Spinal cord (tissue), 10 donors: ENCODE measurements at places on chromosomes 3 and 15. TPM values are rescaled to one million over a fixed set of nuclear protein-coding genes. Genes with fewer than 3 reads are reported as not detected.

The ANKRD34C gene
- total RNA-seq: 0.28 TPM

DNA sequence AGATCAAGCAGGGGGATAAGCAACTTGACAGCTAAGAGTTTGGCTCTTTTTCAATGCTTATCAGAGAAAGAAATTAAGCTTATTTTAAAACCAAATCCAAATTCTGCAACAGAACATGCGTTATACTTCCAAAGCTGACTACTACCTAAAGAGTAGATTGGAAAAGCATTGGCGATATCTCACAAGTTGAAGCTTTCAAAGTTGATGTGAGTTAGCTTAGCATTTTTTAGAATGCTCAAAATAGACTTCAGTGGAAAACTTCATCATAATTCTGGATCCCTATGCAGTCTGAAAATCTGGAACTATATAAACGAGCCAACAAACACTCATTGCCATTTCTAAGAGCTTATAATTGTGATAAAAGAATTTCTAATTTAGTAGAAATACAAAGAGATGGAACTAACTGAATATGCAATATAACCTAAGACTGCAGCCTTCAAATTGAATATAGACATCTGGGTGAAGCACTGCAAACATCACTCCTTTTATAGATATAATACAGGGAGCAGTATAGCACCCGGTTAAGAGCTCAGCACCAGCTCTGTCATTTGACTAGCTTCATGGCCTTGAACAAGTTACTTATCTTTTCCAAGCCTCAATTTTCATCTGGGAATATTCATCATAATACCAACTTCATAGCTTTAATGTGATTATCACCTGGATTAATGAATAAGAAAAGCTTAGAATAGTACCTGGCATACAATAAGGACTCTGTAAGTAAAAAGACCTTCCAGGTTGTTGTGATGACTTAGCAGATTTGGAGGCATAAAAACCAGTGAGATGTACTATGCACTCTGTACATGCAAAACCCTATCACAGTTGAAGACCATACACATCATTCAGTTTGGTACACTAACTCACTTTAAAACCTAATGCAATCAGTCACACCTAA lies 242.7 kb upstream of the TTC14 start:
- peak; percentile 81 for DNase-seq

GRCh38 chr3:31011380-31011779 lies 116.9 kb upstream of the GADL1 start:
- no peak for DNase-seq

The MESD gene
- 36.3 TPM for total RNA-seq

- DNase-seq: no peak
Measured at GRCh38 chr15:38028869-38029268, 94.4 kb downstream of the TMCO5A start.

GRCh38 chr3:100518983-100519382 lies 26.6 kb downstream of the TMEM45A start:
- DNase-seq: no peak

The ROPN1 gene
- not detected for total RNA-seq

DNA sequence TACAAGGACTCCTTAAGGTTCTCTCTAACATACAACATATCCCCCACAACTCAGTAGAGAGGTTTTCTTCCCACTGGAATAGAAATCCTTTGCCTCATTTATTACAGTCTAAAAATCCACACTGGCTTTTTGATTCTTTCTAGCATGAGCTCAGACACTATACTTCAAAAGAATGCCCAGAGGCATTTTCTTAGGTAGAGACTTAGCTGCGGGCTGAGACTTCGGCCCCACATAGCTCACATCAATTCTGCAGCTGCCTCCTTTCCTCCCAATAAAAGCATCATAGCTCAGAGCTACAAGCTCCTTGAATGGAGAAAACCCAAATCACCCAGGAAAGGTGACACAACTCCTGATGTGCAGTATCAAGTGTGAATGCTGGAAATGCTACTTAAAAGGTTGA lies 52.4 kb downstream of the AAGAB start:
- peak; percentile 34 for DNase-seq

DNA sequence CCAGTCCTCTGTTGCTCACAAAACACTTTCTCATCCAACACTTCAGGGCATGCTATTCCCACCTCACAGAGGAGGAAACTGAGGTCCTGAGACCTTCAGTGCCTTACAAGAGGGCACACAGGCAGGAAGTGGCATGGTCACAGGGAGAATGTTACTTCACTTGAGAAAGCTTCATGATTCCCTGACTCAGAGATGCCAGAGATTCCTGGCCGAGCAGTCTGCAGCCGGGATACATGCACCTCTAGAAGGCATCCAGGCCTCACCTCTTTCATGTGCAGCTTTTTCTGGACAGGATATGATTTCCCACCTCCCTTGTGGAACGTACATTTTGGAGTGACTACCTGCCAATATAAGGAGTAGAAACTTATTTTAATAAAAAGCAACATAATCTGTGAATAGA lies 2.8 kb upstream of the SST start:
- DNase-seq: no peak

DNA sequence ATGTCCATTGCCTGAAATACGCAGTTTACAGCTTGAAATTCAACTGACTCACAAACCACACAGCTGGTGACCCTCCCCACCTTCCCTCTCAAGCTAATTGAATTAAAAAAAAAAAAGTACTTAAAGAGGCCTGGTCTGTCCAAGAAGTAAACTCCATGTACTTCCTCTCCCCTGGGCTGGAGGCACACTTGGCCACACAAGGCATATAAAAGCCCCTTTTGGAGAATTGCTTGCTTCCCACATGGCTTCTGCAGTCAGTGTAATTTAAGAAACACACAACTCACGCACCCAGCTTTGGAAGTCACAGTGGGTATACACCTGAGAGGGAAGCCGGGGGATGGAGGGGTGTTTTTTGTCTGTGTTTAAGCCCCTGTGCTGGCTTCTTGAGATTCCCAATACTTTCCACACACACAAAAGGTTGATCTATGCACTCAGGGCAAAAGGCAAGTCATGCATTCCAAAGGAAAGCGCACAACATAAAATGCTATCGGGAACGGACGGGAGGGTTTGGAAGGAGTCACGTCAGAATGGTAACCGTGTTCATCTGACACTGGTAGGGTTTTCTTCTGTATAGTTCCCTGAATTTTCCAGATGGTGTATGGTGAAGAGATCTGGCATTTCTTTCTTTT lies 106.6 kb upstream of the ALDH1A3 start:
- no peak for DNase-seq

GRCh38 chr3:180888992-180889560 lies 23.4 kb upstream of the FXR1 start:
- no peak for DNase-seq

The DAZL gene
- not detected for total RNA-seq

The B3GALNT1 gene
- 101 TPM for total RNA-seq

DNA sequence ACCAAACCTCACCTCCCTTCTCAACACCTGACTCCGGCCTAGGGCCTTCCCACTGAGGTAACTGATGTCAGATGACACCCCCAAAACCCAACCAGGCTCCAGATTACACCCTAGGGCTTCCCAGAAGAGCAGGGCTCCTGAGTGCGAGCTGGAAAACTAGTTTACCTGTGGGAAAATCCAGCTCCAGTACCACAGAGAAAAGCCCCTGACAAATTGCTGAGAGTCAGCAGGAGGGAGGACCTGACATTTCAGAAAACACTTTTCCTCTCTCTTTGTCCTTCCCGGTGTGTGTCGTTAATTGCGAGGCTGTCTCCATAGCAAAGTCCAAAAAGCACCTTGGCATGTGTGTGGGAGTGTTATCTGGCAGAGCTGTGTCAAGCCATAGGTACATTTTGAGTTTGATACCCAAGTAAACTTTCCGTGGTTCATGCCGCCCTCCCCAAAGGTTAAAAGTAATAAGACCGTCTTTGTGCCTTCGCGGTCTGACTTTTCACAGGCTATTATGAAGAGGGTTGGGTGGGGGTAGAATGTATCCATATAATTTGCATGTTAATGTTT lies 79.8 kb upstream of the FNDC3B start:
- no peak for DNase-seq

The MME gene
- total RNA-seq: 34.5 TPM

The GNAT1 gene
- not detected for total RNA-seq

DNA sequence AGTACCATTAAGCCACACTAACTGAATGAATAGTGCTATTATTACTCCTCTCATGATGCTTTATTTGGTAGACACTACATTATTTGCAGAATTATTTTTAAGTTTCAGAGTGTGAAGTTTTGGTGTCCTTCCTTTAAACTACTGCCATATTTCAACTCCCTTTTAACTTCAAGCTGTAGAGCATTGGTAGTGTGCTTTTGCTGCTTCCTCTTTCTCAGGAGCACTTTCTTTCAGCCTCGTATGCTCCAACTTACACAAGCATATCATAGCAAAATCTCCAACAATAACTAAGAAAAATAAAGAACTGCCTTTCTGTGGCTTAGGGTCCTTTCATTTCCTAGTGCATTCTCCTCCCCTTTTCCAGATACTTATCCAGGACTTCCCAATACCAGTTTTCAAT lies 476.4 kb upstream of the AGTR1 start:
- DNase-seq: no peak

GRCh38 chr3:111923806-111924205 lies 55.0 kb upstream of the ABHD10 start:
- DNase-seq: no peak

The CCR9 gene
- 0.30 TPM for total RNA-seq

DNA sequence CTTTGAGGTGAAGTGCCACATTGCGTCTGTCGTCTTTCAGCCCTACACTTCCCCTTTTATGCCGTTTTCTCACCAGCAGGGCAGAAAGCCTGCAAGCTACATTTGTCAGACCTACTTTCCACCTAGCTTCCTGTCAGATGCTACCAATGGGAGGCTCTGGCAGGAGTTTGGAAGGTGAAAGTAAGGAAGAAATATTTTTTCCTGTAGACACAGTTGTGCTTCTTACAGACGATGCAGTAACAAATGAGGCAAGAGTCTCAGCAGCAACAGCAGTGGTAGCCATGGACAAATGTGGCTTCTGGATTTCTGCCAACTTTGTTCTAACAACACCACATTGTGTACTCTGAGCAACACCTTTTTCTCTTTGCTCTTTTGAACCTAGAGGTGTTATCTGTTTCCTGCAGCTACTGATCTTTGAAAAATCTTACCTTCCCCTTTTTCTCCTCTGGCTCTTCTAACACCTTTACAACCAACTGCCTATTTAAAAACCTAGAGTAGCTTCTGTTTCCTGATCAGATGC lies 70.6 kb upstream of the STT3B start:
- no peak for DNase-seq

The VGLL4 gene
- total RNA-seq: 174 TPM

DNA sequence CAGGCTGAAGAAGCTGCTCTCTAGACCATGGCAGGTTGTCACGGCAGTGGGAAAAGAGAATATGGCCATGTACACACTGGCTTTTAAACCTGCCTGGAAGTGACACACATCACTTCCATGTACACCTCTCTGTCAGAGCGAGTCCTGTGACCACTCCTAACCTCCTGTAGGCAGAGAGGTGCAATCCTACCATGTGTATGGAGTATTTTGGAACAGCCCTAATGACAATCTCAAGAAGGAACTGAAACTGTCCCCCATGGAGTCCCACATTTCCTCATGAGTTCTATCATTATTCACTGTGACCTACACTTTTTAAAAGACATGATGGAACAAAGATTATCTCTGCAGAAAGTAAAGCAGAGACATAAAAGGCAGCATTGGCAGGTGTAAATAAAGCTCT lies 153.4 kb upstream of the PFN2 start:
- no peak for DNase-seq

The FANCD2OS gene
- not detected for total RNA-seq

DNA sequence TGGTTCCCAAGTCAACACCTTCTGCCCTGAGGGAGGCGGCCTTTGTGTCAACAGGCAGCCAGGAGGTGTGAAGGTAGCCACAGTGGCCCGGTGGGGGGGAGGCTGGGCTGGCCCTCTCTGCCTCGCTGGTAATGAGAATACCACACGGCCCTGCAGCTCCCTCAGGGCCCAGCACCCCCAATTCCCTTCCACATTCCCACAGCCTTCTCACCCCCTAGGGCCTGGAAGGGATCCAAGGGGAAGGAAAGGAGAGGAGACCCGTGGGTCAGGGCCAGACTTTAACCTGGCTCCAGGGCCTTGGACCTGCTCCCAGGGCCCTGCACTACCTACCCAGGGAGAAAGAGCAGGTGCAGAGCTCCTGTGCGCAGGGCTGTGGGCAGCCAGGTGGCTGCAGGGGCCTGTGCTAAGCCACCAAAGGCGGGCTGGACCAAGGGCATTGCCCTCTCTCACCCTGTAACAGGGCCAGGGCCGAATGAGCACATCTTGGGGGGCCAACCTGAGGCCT lies 8.7 kb upstream of the MESP2 start:
- no peak for DNase-seq

DNA sequence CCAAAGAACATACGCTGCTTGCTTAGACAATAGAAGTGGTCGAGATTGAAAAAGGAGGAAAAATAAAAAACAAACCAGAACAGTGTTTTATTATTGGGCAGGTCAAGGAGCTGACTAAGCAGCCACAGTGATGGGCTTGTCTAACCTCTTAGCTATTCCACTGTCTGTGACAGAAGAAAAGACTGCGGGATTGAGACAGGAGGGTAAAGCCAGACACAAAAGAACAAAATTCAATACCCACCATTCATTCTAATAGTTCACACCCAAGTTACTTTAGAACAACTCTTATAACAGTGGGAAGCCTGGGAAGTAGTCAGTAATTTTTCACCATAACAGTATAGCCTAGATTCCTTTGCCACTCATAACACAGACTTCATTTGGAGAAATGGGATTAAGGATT lies 435.4 kb downstream of the MFSD1 start:
- DNase-seq: no peak

The FRMD5 gene
- 20.8 TPM for total RNA-seq

The GOLGA8T gene
- total RNA-seq: 0.83 TPM

DNA sequence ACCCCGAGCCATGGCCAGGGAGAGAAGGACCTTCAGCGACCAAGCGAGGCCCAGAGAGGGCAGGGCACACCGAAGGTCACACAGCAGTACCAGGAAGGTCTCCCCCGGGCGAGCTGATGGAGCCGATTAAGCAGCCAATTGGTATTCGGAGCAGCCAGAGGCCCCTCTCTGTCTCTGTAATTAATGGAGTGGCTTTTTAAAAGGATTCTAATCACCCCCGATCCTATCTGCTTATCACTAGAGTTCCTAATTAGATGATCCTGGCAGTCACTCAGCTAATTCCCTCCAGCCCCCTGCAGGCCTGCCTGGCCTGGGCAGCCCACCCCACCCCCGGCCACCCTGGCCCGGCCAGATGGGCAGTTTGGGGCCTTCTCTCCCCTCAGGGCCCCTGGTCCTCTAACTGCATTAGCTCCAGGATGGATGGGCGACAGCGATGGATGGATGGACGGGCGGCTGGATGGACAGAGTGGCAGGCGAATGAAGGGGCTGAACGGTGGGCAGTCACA lies 1.6 kb upstream of the DNAJB8 start:
- DNase-seq: no peak
